ENCODE measurements at places on chromosomes 11 and 22.
A peak's percentile ranks its signal among the peaks of the same experiment; 100 is the strongest.

DNA sequence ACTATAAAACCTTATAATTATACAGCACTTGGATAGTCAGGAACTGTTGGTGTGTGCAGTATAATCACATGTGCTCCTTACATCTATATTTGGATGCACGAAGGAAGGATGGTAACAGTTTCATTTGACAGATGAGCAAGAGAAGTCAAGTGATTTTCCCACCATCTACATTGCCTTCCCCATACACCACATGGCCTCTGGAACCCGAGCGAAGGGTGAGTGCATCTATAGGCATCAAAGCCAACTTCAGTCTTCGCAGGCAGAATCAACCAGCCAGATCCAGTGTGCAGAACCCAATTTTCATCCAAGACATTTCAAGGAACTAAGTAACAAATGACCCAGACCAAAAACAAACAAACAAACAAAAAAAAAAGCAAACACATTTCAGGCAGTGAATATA is 85.1 kb upstream of the BLID start:
- DNase-seq = no peak

GRCh38 chr22:24843048-24843447 is 37.0 kb downstream of the SGSM1 start:
- no peak for DNase-seq

GRCh38 chr11:63945477-63946163 is 6.8 kb downstream of the NAA40 start:
- peak; percentile 65 for DNase-seq

DNA sequence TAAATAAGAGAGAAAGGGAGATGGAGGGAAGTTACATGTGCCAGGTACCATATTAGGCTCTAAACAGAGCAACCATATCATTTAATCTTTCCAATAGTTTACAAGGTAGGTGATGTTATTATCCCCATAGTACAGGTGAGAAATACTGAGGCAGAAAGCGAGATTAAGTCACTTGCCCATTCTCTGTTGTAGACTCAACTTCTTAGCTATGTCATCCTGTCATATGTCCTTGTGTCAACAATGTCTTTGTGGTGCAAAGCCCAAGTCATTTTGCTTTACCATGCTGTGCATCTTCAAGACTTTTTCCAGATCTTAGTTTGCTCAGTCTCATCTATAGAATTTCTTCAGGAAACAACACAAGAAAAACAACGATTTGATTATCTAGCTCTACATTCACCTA is 205.0 kb upstream of the E2F8 start:
- no peak for DNase-seq

GRCh38 chr11:66006891-66007176 is 4.5 kb downstream of the BANF1 start:
- no peak for DNase-seq
